ENCODE measurements at places on chromosomes 2 and 18.

GRCh38 chr2:18066066-18066465 is 187.6 kb downstream of the KCNS3 start:
- no peak for DNase-seq

DNA sequence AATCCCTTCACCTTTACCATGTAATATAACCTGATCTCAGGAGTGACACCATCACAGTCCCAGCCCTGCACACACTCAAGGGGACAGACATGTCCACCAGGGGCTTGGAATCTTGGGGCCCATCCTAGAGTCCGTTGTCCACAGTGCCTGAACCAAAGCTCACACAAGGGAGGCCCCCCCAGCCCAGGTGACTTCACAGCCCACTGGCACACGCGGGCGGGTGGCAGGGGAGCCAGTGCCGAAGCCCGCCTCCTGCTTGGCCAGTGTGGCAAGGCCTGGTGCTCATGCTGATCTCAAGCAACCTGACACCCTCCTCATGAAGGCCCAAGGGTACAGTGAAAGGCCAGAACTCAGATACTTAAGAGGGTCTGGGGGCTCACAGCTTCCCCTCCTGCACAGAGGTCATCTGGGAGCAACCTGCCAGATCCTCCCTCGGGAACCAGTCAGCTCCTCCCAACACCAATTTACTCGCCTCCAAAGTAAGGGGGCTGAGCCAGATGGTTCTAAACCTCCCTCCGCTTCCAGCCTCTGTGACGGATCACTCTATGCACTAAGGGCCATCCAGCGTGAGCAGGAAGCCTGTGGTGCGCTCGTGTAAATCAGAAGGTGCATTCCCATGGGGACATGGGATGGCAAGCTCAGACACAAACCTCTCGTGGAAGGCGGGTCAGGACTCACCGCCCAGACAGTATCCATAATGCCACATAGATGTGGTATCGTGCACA is 3.2 kb upstream of the RAB17 start:
- no peak for DNase-seq

GRCh38 chr18:78980279-78980771 is 707 bp downstream of the SALL3 start:
- DNase-seq, result no peak

DNA sequence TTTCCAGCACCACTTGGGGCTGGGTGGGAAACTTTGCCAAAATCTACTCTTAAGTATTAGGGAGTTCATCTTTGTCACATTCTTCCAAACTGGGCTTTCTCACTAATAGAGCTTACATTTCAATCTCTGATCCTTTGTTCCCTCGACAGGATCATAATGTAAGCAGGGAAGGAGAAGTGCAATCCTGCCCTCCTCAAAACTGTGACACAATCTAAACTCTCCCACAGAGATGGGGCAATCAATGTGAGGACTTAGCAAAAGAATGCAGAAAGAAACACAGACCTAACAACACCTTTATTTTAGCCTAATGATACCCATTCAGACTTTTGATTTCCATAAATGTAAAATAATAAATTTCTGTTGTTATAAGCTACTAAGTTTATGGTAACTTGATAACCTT is 40.8 kb downstream of the DSEL start:
- no peak for DNase-seq

DNA sequence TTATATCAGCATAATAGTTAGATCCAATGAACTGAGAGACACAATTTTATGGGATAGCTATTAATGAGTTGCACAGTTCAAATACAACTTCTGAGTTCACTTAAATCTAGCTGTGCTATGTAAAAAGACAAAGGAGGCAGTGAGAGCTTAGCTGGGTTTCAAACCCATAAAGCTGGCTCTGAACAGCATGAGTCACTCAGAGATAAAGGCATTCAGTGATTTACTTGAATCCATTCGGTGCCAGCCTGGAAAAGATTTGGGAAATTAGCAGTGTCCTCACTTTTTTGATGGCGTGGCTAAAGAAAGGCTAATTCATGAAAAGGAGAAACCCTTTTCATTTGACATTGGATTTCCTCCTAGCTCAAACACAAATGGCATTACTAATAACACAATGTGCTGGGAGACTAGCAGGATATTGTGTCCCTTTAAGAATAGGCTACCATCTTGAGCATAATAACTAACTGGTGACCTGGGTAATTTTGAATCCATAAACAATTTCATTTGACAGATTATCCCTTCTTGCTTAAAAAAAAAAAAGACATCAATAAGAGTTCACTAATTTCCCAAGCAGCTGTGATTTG is 98.4 kb upstream of the NEUROD1 start:
- no peak for DNase-seq

GRCh38 chr2:9236867-9237266 is 30.3 kb downstream of the ASAP2 start:
- DNase-seq, result no peak

GRCh38 chr2:39679805-39680204 is 14.1 kb downstream of the TMEM178A start:
- no peak for DNase-seq

DNA sequence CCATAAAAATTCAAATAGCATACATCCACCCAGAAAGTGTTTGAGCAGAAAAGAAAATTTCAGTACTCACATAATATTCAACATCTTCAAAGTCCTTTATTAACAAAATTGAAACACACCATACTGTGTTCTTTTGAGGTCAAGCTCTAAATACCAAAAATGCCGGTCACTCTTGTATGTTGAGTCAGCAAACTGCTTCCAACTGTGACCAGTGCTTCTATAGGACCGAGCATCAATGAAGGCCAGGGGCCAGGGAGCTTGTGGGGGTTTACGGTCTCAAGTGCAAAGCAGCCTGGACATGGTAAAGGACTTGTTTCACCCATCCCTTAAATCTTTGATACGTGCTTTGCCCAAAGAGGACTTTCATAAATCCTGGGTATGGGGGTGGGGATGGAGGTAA is 112.7 kb upstream of the REV1 start:
- DNase-seq, result no peak

- DNase-seq, result no peak
These were observed 49.8 kb downstream of the SPATS2L start for GRCh38 chr2:200356321-200356720.

- no peak for DNase-seq
These were observed 399.7 kb downstream of the MTX2 start for GRCh38 chr2:176668912-176669311.

DNA sequence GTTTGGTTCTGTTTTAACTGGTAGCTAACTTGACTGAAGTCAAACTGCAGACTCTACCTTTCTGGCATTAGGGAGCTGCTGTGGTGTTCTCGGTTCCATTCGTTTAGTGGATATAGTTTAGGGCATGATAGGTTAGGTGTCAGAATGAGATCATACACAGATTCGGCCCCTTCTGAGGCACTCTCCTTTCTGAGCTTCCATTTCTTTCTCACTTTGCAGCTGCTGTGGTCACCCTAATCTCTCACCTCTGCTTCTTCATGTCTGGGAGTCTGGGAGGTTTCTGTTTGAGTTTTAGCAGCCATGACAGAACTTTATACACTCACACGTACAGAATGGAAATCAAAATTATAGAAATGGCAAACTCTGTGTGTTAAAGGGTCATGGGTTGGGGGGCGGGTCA is 122.8 kb downstream of the ATP9B start:
- no peak for DNase-seq

DNA sequence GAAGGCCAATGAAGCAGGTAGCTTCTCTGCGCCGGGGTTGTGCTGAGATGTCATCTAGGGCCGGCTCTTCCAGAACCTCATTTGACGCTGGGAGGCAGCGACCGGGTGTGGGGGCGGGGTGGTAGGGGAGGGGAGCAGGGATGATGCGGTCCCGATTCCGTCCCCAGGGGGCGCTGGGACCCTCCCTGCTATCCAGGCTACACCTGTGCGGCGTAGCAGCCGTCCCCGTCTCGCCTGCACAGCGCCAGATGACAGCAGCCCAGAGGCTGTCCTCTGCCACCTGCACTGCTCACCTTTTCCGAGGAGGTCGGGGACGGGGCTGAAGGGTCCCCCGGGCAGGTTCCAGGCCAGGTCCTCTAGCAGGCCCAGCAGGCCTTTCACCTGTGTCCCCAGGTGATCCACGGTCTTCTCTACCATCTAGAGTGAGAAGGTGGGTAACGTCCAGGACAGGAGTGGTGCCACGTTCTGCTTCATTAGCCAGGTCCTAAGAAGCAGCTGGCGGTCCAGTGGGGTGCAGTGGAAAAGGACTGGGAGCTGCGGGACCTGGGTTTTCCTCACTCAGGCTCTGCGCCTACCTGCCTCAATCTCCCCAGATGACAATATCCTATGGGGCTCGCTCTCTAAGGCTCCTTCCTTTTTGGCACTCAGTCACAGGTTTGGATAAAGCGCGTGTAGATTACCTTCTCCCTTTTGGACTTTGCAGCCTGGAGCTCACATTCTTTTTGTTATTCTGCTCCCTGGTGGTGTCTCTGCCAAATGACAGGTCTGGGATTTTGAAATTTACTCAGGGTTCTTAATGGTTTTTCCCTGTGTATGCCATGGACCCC is 56.0 kb upstream of the RAB6C start:
- peak; percentile 28 for DNase-seq

GRCh38 chr2:131044075-131044756 is 49.0 kb downstream of the FAM168B start:
- no peak for DNase-seq

GRCh38 chr2:17355608-17356329 is 162.5 kb downstream of the RAD51AP2 start:
- no peak for DNase-seq

GRCh38 chr2:11498543-11499034 is 32.6 kb upstream of the E2F6 start:
- no peak for DNase-seq

GRCh38 chr2:223894968-223895367 is 50.2 kb downstream of the WDFY1 start:
- no peak for DNase-seq

DNA sequence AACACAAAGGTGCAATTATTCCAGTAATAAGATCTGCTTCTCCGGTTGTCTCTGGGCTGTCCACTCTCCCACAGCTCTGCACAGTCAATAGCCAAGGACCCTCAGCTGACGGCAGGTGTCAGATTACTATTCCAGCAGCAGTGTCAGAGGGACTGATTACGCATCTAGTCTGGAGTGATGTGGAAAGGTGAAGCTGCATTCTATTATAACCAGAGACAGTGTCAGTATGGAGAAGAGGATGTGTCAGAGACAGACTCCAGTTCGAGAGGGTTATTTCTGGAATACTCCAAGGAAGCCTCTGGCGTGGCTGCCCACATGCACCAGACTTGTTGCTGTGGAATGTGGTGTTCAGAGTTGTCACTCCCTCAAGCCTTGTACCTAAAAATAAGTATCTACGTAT is 163.6 kb upstream of the TMEM200C start:
- no peak for DNase-seq

GRCh38 chr2:181140414-181140813 is 160.0 kb downstream of the UBE2E3 start:
- no peak for DNase-seq

DNA sequence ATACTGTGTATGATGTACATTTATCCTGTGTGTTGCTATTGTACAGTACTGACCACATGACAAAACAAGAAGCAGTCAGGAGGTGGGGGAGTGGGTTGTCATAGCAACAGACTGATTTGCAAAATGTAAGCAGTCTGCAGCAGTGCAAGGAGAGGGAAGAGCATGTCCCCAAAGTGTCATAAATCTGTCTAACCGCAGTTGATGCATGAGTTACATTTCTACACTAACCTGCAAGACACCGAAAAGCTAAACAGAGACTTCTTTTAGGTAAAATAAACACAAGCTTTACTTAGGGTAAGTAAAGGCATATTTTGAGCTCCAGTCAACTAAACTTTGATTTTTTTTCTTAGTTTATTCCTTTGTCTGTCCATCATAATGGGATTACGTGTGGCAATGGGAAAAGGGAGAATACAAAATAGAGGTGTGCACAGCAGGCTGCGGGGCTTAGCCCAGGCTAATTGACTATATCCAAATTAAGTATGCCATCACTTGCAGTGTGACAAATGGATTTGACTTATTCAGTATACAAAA is 134.5 kb downstream of the MEIS1 start:
- no peak for DNase-seq

- DNase-seq, result no peak
These were observed 155.9 kb downstream of the FMNL2 start for GRCh38 chr2:152490686-152491455.

DNA sequence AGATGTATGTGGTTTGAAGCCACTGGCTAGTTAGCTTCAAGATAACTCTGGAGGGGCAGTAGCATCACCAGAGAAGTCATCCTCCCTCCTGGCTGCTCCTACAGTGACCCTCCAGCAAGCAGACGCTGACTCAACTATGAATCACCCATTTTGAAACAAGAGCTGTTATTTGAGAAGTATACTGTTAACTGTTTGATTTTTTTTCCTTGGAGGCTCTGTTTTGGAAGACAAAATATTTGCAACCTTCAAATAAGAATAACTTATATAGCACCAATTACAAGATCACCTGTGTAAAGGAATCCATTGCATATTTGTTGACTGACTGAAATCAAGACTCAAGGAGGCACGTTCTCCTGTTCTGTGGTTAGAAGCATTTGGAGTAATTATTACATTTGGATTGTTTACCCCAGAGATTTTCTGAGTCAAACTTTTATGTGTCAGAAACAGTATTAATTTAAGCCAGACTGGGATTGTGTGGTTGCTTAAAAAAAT is 313.8 kb downstream of the MTX2 start:
- DNase-seq, result no peak

GRCh38 chr18:22912835-22913234 is 20.3 kb upstream of the RBBP8 start:
- no peak for DNase-seq

GRCh38 chr2:20599001-20599600 is 51.8 kb downstream of the HS1BP3 start:
- DNase-seq, result no peak

- no peak for DNase-seq
These were observed 255.2 kb downstream of the ACKR3 start for GRCh38 chr2:236824836-236825235.

GRCh38 chr2:144547494-144547893 is 27.6 kb upstream of the ZEB2 start:
- DNase-seq, result no peak

GRCh38 chr18:8803063-8803795 is 97.9 kb downstream of the MTCL1 start:
- DNase-seq, result no peak

GRCh38 chr2:187915810-187916209 is 361.6 kb upstream of the TFPI start:
- DNase-seq, result no peak

GRCh38 chr2:168666339-168666738 is 136.1 kb upstream of the NOSTRIN start:
- DNase-seq, result no peak

- DNase-seq, result no peak
These were observed 1231.2 kb upstream of the ZEB2 start for GRCh38 chr2:145751155-145751554.

- DNase-seq, result no peak
These were observed 53.2 kb upstream of the RAB27B start for GRCh38 chr18:54774981-54775665.

- no peak for DNase-seq
These were observed 225.8 kb downstream of the PTGR3 start for GRCh38 chr18:74982946-74983635.
